ENCODE measurements at places on chromosomes 6 and 20.
A peak's percentile ranks its signal among the peaks of the same experiment; 100 is the strongest.

DNA sequence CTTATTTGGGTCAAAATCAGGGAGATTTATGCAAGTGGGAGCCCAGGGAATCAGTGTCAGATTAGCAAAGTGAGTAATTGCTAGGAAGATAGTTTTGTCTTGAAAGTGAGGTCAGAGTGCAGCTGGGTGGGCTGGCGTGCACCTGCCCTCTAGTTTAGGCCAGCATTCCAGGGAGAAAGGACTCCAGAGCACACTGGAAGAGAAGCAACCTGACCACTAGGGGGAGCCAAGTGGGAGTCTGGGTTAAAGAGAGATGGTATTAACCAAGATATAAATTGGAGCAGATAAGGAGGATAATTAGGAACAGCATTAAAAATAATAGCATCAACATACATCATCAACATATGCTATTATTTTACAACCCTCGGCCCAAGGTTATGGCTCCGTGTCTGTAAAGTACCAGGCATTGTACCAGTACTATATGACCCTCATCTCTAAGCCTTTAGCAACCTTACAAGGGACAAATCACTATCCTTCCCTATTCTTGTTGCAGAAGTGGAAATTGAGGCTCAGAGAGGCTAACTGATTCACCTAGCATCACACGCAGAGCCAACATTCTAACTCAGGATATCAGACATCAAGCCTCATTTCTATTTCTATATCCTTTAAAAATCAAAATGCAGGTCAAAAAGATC is 57.8 kb downstream of the SLC2A10 start:
- DNase-seq, result no peak

DNA sequence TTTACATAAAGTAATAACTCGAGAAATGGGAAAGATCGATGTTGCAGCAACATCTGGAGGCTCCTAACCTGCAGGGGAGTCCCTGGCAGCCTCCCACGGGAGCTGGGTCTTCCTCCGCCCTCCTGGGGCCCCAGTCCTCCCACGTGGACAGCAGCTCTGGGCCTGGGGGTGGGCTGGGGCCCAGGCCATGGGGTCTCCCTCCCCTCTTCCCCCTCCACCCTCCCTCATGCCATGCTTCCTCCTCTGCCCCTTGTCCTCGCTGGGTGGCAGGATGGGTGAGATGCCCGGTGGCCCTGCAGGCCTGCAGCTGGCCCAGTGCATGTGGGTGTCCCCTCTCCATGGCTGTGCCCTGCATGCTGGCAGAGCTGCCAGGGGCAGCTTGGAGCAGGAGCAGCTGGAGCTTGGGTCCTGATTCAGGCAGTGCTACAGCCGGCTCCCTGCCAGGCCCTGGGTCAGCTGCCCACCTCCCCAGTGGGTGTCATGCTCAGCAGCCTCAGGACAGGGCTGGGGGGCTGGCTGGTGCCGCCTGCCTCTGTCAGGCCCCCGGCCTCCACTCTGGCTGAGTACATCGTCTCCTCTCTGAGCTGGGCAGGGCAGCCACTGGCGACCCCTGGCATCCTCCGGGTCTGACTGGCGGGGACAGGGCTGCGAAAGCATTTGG is 48.9 kb upstream of the BHLHE23 start:
- DNase-seq, result no peak

DNA sequence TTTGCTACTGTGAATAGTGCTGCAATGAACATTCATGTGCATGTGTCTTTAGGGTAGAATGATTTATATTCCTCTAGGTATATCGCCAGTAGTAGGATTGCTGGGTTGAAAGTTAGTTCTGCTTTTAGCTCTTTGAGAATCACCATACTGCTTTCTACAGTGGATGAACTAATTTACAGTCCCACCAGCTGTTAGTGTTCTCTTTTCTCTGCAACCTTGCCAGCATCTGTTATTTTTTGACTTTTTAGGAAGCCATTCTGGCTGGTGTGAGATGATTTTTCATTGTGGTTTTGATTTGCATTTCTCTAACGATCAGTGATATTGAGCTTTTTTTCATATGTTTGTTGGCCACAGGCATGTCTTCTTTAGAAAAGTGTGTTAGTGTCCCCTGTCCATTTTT is 40.0 kb downstream of the PLG start:
- DNase-seq, result no peak

- DNase-seq, result no peak
These were observed 379.0 kb upstream of the FLRT3 start for GRCh38 chr20:14716351-14716801.

- no peak for DNase-seq
These were observed 30.5 kb downstream of the SLC22A23 start for GRCh38 chr6:3426091-3426926.

DNA sequence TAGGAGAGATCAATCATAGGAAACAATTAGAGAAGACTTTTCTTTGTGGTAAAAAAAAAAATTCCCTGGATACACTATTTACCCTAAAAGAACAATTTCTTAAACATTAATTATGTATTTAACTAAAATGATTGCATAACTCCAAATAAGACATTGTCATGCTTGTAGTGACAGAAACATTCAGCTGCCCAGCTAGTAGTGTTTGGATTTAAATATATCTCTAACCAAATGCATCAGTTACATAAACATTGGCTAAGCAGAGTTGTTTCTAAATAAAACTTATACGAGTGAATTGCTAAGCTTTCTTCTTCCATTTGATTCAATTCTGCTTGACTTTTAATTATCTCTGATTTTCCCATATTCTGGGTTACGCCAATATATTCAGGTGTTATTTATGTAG is 23.7 kb downstream of the MLIP start:
- no peak for DNase-seq

GRCh38 chr6:71091167-71091566 is 134.3 kb upstream of the B3GAT2 start:
- DNase-seq, result no peak

DNA sequence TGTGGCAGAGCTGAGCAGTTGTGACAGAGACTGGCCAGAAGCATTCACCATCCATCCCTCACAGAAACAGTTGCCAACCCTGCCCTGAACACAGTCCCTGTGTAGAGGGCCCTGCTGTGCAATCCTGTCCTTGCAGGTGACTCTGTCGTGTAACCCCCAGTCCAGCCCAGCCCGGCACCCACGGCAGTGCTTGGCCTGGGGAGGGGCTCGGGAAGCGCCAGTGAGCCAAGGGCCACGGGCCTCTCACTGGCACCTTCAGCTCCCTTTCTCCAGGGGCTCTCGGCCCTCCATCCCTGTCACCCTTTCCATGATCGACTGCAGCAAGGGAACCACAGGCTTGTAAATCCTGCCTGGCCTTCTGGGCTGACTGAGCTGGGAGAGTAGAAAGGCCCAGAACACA is 53.0 kb downstream of the RRBP1 start:
- no peak for DNase-seq

GRCh38 chr20:4602297-4602631 is 119.4 kb upstream of the PRND start:
- DNase-seq, result no peak

DNA sequence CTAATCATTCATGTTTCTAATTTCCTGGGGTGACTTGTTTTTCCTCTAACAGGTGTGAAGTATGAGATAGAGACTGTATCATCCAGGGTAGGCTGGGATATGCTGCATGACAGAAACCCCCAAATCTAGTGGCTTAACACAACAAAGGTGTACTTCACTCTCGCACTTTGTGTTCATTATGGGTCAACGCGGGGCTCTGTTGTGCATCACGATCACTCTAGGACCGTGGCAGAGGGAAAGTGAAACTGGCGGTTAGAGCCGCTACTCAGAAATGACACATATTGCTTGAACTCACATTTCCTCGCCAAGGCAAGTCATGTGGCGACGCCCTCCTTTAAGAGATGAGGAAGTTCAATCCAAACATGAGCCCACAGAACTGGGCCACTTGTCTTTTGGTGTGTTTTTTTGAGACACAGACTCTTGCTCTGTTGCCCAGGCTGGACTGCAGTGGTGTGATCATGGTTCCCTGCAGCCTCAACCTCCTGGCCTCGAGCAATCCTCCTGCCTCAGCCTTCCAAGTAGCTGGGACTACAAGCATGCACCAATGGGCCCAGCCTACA is 41.3 kb downstream of the PCNA start:
- peak; percentile 82 for DNase-seq

DNA sequence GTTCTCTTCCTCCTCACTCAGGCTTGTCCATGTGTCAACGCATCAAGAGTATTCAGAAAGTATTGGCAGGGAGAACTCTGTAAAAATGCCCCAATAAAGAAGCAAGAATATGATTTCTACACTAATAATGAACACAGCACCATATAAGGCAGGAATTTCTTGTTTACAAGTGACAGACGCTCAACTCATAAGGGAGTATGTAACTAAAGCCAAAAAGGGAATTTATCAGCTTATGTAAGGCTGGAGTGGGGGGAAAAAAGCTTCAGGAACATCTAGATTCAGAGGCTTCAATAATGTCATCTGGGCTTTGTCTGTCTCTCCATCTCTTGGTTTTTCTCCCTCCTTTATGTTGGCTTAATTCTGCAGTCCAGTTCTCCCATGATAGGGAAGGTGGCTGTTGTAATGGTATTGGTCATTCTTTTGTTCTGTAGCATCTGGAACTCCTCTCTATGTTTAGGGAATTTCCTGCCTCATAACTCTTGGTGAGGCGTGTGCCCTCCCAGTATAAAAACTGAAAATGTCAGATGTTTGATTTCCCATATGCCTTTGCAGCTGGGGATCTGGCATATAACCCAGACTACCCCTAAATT is 125.1 kb upstream of the COL21A1 start:
- no peak for DNase-seq

- no peak for DNase-seq
These were observed 165.2 kb downstream of the AIG1 start for GRCh38 chr6:143225929-143226328.

GRCh38 chr6:111118826-111119225 is 31.5 kb downstream of the SLC16A10 start:
- DNase-seq, result no peak

GRCh38 chr6:67896476-67896875 is 738.6 kb upstream of the ADGRB3 start:
- no peak for DNase-seq

DNA sequence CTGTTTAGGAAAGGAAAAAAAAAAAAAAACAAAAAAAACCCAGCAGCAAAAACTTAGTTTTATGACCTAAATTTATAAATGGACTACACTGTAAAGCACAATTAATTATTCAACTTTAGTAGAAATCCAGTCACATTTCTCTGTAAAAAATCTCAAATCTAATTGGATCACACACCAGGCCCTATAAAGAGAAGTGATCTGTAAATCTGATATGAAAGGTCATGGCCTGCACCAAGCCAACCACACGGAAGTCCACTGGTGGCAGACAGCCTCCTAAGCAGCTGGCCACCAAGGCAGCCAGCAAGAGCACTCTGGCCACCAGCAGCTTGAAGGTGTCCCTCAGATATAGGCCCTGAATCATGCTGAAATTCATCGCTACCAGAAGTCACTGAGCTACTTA is 131.6 kb downstream of the HFE start:
- no peak for DNase-seq

DNA sequence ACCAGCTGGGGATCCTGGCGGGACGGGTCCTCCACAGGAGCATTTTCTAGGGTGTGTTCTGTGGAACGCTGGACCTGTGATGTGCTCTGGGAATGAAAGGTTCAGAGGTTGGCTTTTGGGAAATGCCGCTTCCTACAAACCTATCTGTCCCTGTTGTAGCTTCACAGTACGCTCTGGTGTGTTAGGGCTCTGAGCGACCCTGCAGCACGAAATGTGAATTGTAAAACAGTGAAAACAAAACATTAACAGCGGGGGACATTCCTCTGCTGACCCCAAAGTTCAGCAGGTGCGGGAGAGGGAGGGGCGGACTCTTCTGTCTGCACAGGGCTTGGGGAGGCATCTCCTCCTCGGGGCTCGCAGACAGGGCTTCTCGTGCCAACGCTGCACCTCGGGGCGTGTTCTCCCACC is 155.9 kb downstream of the NRN1 start:
- DNase-seq, result no peak

GRCh38 chr6:67952121-67952520 is 683.0 kb upstream of the ADGRB3 start:
- no peak for DNase-seq

- DNase-seq, result no peak
These were observed 2.8 kb upstream of the KCNQ2 start for GRCh38 chr20:63475209-63475608.

DNA sequence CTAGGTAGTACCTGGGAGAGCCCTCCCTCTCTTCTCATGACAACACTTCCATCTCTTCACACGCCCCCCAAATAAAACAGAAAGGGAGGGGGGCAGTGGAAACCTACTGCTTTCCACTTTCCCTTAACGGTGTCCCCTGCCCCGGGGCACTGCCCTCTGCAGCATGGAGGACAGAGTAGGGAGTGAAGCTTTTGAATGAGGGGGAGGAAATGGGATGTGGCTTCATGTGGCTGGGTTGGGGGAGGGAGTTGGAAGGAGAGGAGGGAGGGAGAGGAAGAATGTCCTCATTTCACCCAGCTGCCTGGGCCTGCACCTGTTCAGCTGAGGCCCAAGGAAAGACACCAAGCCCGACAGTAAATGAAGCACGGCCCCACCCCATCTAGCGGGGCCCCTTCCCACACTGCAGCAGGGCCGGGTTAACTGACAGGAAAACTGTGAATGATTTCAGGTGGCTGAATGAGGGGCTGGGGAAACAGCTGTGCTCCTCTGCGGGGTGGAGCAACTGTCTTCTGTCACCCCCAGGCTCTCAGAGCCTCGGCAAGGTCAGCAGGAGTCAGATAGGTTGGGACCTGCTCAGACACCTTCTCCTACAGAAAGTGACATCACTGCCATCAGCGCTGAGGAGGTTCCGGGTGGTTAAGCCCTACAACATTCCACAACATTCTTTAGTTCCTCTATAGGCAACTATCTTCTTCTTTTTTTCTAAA is 40.0 kb upstream of the TAF8 start:
- DNase-seq, result peak; percentile 10
